ENCODE measurements at places on chromosomes 12 and 14. TPM values are rescaled to one million over a fixed set of nuclear protein-coding genes. Genes with fewer than 3 reads are reported as not detected.

DNA sequence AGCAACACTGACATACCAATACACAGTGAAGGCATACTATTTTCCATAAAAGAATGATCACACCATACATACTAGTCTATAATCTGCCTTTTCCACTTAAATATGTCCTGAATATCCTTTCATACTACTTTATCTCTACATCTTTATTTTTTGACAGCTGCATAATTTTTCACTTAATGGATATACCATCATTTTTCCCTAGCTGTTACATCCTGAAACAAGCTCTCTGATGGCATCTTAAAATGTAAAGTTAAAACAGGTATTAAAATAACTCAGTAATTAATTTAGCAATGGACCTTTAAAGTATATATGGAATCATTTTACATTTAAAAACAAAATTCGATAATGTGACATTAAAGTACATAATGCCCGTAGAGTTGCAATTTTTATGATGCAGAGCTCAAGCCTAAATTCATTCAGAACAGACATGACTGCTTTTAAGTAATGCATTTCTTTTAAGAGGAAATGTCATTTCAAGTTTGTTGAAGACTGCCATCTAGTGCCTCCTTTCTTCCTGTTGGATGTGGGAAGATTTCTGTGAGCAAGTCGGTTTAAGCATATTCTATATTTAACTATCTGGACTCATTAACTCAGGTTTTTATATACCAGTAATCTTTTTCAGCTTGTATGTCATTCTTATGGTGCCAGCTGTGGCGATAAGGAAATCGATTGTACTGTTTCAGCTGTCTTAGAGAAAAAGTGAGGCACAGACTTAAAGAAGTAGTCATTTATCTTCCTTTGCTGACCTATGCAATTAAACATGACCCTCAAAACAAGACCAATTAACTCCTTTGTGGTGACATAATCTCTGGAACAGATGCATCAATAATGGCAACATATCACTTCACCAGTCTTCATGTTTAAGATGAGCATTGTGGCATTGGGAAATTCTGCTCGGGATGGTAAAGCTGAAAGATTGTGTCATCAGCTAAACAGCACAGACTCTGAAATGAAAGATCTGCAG lies 20.3 kb downstream of the PRICKLE1 start:
- H3K4me1 ChIP-seq: no peaks in the 10 kb centered on the region
- no peaks in the 10 kb centered on the region for H3K27me3 ChIP-seq
- H3K27ac ChIP-seq: no peak overlapping the region
- H3K36me3 ChIP-seq: no peaks in the 10 kb centered on the region
- no peak overlapping the region for H3K4me3 ChIP-seq

- no peaks in the 10 kb centered on the region for H3K27me3 ChIP-seq
- H3K4me1 ChIP-seq: no peaks in the 10 kb centered on the region
- H3K36me3 ChIP-seq: no peaks in the 10 kb centered on the region
Observed at GRCh38 chr14:100639280-100639679, 52.1 kb upstream of the BEGAIN start.

DNA sequence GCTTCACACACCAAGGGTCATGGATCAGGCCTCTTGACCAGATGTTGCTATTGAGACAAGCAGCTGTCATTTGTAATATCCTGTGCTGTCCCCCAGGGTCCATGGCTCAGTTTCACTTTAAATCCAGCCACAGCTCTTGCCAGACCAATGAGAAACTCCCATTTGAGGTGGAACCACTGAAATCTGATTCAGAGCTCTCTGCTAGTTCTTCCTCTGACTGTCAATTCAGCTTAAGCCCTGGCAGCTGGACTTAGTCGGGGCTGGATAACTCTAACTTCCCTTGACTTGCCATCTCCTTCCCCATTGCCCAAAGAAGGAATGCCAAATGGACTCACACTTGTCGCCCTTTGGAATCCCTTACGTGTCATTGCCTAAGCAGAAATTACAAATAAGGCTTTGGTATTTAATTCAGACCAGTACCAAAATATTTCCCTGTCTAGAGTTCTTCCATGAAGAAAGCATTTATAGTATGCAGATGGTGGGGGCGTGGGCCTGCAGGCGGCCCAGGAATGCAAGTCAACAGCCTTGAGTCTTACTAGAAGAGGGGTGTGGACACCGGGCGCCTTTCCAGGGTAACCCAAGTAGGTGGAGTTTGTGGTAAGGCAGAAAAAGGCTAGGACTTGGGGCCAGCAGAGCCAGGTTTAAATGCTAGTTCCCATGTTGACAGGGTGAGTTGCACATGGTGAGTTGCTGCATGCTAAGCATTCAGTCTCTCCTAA lies 96.9 kb upstream of the TMPO start:
- no peak overlapping the region for H3K4me3 ChIP-seq
- peaks cover 18% of the 10 kb centered on the region for H3K4me1 ChIP-seq

GLIPR1L2 gene
- not detected for total RNA-seq

- DNase-seq: no peak
- no peaks in the 10 kb centered on the region for H3K4me1 ChIP-seq
- H3K27me3 ChIP-seq: no peaks in the 10 kb centered on the region
- no peak overlapping the region for H3K4me3 ChIP-seq
Observed at GRCh38 chr12:118870551-118870950, 110.8 kb upstream of the SRRM4 start.

DNA sequence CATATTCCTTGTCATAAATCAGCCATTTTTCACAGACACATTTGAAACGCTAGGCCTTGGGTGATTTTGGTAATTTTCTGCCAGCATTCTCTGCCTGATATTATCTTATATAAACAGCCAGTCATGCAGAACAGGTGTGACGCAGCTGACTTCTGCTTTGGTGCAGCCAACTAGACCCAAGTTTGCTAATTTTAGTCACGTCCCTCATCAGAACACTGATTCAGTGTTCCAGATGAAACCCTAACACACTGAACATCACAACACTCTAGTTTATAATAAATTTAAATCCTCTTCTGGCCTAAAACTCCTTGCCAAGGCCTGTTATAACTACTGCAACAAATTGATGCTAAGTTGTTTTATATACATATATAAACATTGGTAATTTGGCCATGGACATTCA lies 386.1 kb downstream of the SEC23A start:
- no peaks in the 10 kb centered on the region for H3K27me3 ChIP-seq
- no peaks in the 10 kb centered on the region for H3K4me1 ChIP-seq
- no peak overlapping the region for H3K27ac ChIP-seq
- H3K36me3 ChIP-seq: no peaks in the 10 kb centered on the region
